ENCODE measurements at places on chromosomes 3 and 15. TPM values are rescaled to one million over a fixed set of nuclear protein-coding genes. Genes with fewer than 3 reads are reported as not detected.

Gene ACKR4
- total RNA-seq, result 41.2 TPM

Gene HIGD2B
- total RNA-seq, result not detected

Gene PSTPIP1
- 4.3 TPM for total RNA-seq

Gene MME
- total RNA-seq, result 55.5 TPM

Gene AP3B2
- total RNA-seq, result 0.89 TPM

Gene ARGFX
- total RNA-seq, result not detected

Gene RLBP1
- not detected for total RNA-seq

Gene SEMA7A
- total RNA-seq, result 11.7 TPM

Gene PLOD2
- total RNA-seq, result 24.2 TPM

Gene BOC
- total RNA-seq, result 70.1 TPM

Gene ACTRT3
- total RNA-seq, result 1.7 TPM

Gene SCN11A
- 1.9 TPM for total RNA-seq
